Activated T-helper 2 cell treated with anti-CD3 and anti-CD28 coated beads, Interferon-gamma antibody, Interleukin-2, Interleukin-4, amounts not matched to agents 10 μg/mL and 5 μg/mL and 100 μg/mL, durations not matched to agents 14 hours and 24 hours and 36 hours (primary cell): ENCODE measurements at places on chromosomes 4 and X. TPM values are rescaled to one million over a fixed set of nuclear protein-coding genes. Genes with fewer than 3 reads are reported as not detected.

Gene CEP135
- 13.3 and 15.7 TPM in 2 replicates for total RNA-seq

Gene SOWAHB
- total RNA-seq = not detected in 2 replicates

Gene DMD
- 0.84 and 1.0 TPM in 2 replicates for total RNA-seq

Gene CT47B1
- not detected in 2 replicates for total RNA-seq

Gene TRIML2
- total RNA-seq = not detected in 2 replicates

Gene TRO
- 2.1 and 2.8 TPM in 2 replicates for total RNA-seq

Gene SPOCK3
- total RNA-seq = not detected in 2 replicates
